ENCODE measurements at places on chromosomes 5 and 9.

DNA sequence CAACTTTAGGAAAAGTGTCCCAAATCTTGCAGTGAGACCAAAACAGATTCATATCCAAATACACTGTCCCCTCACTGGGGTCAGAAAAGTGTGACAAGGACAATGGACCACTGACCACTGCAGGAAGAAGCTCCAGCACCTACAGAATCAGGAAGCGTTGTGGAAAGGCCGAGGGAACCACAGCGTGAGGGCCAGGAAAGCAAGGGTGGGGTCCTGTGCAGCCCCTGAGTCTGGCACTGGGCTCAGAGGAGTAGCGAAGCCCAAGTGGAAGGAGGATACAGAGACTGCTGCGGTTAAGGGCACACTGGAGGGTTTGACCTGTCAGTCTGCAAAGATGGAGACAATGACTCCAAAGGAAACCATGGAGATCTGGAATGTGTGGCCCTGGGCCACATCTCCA, 36.9 kb downstream of the C5orf15 start:
- DNase-seq = no peak

- no peak for DNase-seq
Observed at GRCh38 chr5:173920024-173920753, 32.0 kb downstream of the CPEB4 start.

- DNase-seq = no peak
Observed at GRCh38 chr5:89117124-89117644, 234.2 kb upstream of the MEF2C start.

- no peak for DNase-seq
Observed at GRCh38 chr5:81313686-81314085, 12.3 kb downstream of the ZCCHC9 start.

Data from CD4-positive, alpha-beta T cell treated with Interleukin-4 for 1 hour (primary cell).